Testis (tissue), 5 donors: ENCODE measurements at places on chromosomes 13 and 19. TPM values are rescaled to one million over a fixed set of nuclear protein-coding genes. Genes with fewer than 3 reads are reported as not detected.

- H3K27ac ChIP-seq, result peak overlapping the region; percentile 58
- peak; percentile 32 for DNase-seq
- H3K36me3 ChIP-seq, result no peaks in the 10 kb centered on the region
- no peak overlapping the region for H3K4me3 ChIP-seq
- peaks cover 8% of the 10 kb centered on the region for H3K4me1 ChIP-seq
These were observed 72.1 kb downstream of the KLF12 start for GRCh38 chr13:74061926-74062595.

DNA sequence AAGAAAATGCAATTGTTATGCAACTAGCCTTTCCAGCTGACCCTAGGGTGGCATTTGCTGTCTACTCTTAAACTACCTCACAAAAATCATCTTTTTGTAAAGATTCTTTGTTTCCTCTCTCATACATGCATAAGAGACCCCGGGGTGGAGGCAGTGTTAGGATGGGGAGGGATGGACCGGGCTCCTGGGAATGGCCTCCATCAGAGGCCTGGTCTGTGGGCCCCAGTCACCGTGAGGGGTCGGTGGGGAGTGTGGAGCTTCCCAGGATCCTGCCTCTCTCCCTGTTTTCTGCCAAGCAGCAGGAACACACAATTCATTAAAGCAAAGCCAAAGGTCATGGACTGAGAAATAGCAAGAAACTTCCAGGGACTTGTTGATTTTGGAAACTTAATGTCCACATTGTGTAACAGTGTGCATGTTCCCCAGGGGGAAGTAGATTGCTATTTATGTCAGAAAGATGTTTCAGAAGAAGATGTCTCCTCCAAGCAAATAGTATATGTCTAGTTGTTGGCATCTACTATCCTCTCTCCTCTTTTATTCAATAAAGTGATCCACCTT, 241.4 kb downstream of the ENOX1 start:
- no peak overlapping the region for H3K4me3 ChIP-seq
- peak overlapping the region; percentile 60 for H3K27ac ChIP-seq
- peak; percentile 27 for DNase-seq
- H3K4me1 ChIP-seq, result peaks cover 23% of the 10 kb centered on the region
- no peaks in the 10 kb centered on the region for H3K27me3 ChIP-seq

DNA sequence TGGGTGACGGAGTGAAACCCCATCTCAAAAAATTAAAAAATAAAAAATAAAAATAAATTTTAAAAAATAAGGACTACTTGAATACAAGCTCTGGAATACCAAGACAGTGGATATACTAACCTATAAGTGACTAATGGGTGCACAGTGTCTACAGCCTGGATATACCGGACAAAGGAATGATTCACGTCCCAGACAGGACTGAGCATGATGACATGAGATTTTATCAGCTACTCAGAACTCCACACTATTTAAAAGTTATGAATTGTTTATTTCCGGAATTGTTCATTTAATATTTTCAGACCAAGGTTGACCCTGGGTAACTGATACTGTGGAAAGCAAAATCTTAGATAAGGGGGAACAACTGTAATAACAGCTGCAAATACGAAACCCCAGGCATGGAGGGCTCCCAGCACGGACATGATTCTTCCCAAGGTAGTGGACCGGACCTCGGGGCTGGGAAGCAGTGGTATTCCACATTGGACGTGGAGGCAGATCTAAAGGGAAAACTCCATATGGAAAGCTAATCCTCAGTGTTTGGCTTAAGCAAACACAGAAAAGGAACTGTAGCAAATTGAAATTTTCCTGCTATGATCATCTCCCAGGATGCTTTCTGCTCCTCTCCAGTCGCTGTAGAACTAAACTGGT, 102.6 kb upstream of the TSHZ3 start:
- H3K27me3 ChIP-seq, result no peaks in the 10 kb centered on the region
- no peak for DNase-seq
- H3K4me3 ChIP-seq, result no peak overlapping the region
- H3K36me3 ChIP-seq, result no peaks in the 10 kb centered on the region

DNA sequence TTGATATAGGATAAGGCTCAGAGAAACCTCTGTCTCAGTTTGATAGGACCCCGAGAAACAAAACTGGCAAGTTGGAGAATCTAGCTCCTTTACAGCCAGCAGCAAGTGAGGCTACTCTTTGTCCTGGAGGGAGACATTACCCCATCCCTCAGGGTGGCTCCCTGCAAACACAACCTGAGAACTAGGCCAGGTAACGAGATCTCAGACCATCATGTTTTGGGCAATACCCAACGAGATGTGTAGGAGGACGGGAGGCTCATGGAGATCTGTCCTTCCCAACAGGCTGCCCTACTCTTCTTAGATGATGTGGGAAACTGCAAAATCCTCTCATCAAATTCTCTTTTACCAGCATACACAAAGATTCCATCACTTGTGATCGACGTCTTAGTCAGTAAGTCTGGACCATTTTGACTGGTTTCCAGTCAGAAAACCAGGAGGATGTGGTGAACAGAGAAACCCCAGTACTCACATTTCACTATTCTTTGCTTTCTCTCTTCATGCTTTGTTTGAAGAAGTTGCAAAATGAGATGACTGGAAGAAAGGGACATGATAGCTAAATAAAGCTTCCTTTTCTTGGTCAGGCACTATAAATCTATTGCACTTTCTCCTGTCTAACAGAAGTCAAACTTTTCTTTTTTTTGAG, 6.0 kb upstream of the CTU1 start:
- no peaks in the 10 kb centered on the region for H3K4me1 ChIP-seq
- DNase-seq, result no peak
- no peaks in the 10 kb centered on the region for H3K36me3 ChIP-seq
- H3K27ac ChIP-seq, result no peak overlapping the region
- no peak overlapping the region for H3K4me3 ChIP-seq

- H3K27me3 ChIP-seq, result no peaks in the 10 kb centered on the region
- DNase-seq, result no peak
- no peaks in the 10 kb centered on the region for H3K4me1 ChIP-seq
- H3K27ac ChIP-seq, result no peak overlapping the region
- H3K4me3 ChIP-seq, result no peak overlapping the region
These were observed 7.4 kb downstream of the CD22 start for GRCh38 chr19:35336166-35336955.

- no peak for DNase-seq
- H3K36me3 ChIP-seq, result no peaks in the 10 kb centered on the region
- H3K4me3 ChIP-seq, result no peak overlapping the region
- H3K4me1 ChIP-seq, result no peaks in the 10 kb centered on the region
These were observed 526.9 kb downstream of the RFC3 start for GRCh38 chr13:34344816-34345215.

- H3K27me3 ChIP-seq, result no peaks in the 10 kb centered on the region
- H3K4me3 ChIP-seq, result no peak overlapping the region
- DNase-seq, result no peak
- no peaks in the 10 kb centered on the region for H3K36me3 ChIP-seq
- H3K4me1 ChIP-seq, result no peaks in the 10 kb centered on the region
- no peak overlapping the region for H3K27ac ChIP-seq
These were observed 14.8 kb upstream of the PROZ start for GRCh38 chr13:113143466-113144254.

DNA sequence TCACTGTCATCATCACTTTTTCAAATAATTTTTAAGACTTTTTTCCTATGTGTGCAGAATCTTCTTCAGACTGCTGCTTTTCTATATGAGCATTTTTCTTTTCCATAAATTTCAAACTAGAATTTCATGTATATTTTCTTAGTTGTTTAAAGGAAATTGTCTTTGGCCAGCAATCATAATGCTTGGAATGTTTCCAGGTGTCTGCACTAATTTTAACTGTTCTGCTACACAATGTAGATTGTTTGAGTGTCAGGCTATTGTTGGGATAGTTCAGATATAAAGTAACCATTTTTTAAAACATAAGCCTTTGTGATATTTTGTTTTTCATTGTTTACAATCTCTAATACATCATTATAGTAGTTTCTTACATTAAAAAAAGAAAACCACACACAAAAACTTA, 1418.5 kb downstream of the EFNB2 start:
- no peak for DNase-seq
- H3K36me3 ChIP-seq, result no peaks in the 10 kb centered on the region
- H3K27me3 ChIP-seq, result no peaks in the 10 kb centered on the region
- no peaks in the 10 kb centered on the region for H3K4me1 ChIP-seq

DNA sequence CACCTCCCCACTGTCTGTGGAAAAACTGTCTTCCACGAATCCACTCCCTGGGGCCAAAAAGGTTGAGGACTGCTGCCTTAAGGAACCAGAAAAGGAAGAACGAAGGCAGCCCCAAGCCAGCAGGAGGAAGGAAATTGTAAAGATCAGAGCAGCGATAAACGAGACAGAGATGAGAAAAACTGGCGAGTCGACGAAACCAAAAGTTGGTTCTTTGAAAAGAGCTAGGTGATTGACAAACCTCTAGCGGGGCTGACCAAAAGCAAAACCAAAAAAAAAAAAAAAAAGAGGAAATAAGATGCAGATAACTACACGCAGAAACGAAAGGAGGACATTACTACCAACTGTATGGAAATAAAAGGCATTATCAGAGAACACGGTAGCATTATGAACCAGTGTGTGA, 76.9 kb downstream of the GADD45B start:
- peak overlapping the region; percentile 56 for H3K27ac ChIP-seq
- H3K4me3 ChIP-seq, result no peak overlapping the region
- H3K36me3 ChIP-seq, result no peaks in the 10 kb centered on the region
- no peak for DNase-seq

Gene CCDC124
- 51.5 TPM for total RNA-seq

Gene GAPDHS
- 123 TPM for total RNA-seq

Gene MKNK2
- 103 TPM for total RNA-seq

Gene GFY
- total RNA-seq, result 0.24 TPM

Gene CCDC70
- total RNA-seq, result 35.7 TPM

Gene TTC9B
- total RNA-seq, result 0.71 TPM

Gene OR10H1
- total RNA-seq, result 0.25 TPM

Gene PTGER1
- total RNA-seq, result 1.4 TPM
